Pulmonary artery endothelial cell (primary cell): ENCODE measurements at places on chromosomes 4 and X. TPM values are rescaled to one million over a fixed set of nuclear protein-coding genes. Genes with fewer than 3 reads are reported as not detected.

GRCh38 chrX:49228185-49228584, 5.0 kb downstream of the CACNA1F start:
- DNase-seq: no peak

- DNase-seq: no peak
Measured at GRCh38 chrX:107675823-107676555, 47.7 kb downstream of the PRPS1 start.

DNA sequence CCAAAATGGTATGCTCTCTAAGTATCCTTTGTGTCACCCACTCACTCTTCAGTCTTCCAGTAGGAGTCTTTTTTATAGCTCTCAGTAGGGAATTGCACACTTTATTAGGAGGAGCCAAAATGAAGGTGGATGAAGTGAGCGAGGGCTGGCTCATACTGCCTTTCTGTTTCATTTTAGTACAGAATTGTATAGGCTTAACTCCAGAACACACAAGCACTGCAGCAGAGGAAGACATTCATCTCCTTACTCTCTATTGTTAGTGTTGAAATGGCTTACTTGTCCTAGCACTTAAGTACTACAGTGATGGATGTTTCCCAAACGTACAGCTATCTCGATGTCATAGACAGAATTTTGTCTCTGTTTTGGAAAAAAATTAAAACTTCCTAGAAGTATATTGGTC, 327.3 kb upstream of the ATOH1 start:
- DNase-seq: no peak

The DOCK11 gene
- 1.1 and 2.0 TPM in 2 replicates for total RNA-seq

The KLHL13 gene
- total RNA-seq: 14.3 and 15.5 TPM in 2 replicates

DNA sequence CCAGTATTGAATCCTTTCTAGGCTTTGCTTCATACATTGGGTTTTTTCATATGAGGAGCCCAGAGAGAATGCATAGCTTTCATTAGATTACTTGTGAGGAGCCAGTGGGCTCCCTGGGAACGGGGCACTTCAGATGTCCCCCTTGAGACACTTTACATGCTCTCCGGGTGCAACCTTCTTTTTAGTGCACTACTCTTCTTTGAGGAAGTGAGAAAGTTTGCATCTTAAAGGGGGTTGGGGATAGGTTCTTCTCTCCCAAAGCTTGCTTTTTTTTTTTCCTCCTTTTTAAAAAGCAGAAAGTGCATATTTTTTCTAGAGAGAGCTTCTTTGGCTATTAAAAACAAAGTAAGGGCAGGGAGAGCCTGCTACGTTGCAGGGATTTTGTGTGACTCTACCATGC, 4.3 kb downstream of the HADH start:
- DNase-seq: no peak

The CXCL9 gene
- not detected in 2 replicates for total RNA-seq

- DNase-seq: no peak
Measured at GRCh38 chr4:10090467-10091250, 25.9 kb downstream of the WDR1 start.

The SMPX gene
- not detected in 2 replicates for total RNA-seq

DNA sequence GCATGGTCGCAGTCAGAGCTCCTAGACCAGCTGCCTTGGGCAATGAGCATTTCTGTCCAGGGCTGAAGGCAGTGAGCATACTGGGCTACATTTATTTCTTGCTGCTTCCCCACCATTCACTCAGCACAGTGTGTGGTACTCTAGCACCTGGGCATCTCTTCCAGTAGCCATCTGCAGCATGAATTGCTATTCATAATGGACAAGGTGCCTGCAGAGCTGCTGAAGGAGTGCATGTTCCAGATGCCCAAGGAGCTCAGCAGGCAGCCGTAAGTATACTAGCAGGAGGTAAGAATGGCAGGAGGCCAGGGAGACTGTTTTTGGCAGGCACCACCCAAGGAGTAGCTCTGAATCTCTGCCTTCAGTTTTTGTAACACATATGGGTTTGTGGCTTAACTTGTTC, 110.4 kb upstream of the RXFP1 start:
- no peak for DNase-seq

The BEX1 gene
- 0.20 TPM in 1 of 2 replicates, not detected in the other for total RNA-seq

GRCh38 chrX:140163371-140164159, 198.2 kb upstream of the CXorf66 start:
- DNase-seq: no peak

DNA sequence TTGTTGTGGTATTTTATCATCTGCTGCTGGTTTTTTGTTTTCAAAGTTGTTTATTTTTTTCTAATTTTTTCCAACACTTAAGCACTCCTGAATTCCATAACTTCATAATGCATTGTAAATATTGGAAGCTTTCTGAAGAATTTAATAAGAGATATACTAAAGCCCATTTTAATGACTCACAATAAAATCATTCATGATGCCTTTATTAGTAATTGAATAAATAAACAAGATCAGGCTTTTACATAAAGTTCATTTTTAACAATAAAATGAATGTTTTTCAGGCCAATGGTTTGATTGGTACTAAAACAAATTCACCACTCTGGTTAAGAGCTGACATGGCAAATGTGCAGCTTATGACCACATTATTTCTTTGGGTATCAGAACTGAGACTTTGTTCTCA, 408.2 kb upstream of the SMIM31 start:
- no peak for DNase-seq

GRCh38 chr4:155559915-155560314, 106.7 kb upstream of the GUCY1A1 start:
- DNase-seq: no peak

GRCh38 chr4:109939190-109939589, 26.5 kb downstream of the EGF start:
- no peak for DNase-seq

The ZFYVE28 gene
- 10.8 and 12.3 TPM in 2 replicates for total RNA-seq
